Effector CD4-positive, alpha-beta T cell (primary cell): ENCODE measurements at places on chromosomes 5 and 9.

DNA sequence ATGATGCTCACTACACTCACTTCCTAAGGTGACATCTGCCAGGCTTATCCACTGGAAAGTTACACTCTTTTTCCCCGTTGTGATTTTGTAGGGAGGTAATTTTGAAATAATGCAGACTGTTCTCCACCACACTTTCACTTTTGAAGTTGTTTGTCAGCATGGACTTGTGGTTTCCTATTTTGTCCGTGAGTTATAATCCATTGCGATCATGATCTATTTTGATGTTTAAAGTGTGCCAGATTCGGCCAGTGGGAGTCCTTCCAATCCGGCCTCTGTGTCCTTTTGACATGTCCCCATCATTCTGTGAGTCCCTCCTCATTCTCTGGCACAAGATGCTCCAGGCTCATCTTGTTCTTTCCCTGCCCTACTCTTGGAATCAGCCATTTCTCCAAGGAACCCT lies 211.3 kb upstream of the KLF4 start:
- no peak for DNase-seq

DNA sequence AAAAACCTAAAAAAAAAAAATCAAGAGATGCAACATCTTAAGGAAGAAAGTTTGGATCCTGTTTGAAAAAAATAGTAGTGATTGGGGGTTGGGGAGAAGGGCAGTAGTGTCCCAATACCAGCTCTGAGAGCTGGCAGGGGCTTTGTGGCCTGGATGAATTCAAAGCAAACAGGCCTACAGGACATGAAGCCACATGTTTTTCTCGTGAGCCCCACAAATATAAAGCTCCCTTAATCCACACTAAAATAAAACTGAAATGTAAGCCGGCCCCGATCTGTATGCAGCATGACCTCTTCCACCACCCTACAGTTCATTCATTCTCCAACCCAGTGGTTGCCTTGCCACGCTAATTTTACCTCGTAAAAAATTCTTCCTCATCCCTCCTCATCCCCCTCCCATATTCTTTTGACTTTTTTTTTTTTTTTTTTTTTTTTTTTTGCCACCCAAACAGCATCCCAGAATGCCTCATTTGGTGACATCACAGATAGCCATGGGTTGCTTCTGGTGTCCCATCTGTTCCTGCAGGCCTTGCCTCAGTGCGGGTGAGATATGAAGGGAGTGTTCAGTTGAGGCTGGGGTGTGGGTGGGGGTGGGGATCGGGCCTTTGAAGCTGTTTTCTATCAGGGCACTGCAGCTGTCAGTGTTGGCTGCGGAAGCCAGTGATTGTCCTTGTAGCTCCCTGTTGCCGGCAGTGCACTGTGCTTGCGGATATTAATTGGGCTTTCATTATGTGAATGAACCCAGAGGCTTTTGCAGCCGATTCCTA lies 81.6 kb upstream of the NFIB start:
- no peak for DNase-seq

- DNase-seq, result no peak
These were observed 433.5 kb upstream of the POU5F2 start for GRCh38 chr5:94174748-94175411.

- no peak for DNase-seq
These were observed 139.8 kb downstream of the NUDT12 start for GRCh38 chr5:103422756-103423155.

DNA sequence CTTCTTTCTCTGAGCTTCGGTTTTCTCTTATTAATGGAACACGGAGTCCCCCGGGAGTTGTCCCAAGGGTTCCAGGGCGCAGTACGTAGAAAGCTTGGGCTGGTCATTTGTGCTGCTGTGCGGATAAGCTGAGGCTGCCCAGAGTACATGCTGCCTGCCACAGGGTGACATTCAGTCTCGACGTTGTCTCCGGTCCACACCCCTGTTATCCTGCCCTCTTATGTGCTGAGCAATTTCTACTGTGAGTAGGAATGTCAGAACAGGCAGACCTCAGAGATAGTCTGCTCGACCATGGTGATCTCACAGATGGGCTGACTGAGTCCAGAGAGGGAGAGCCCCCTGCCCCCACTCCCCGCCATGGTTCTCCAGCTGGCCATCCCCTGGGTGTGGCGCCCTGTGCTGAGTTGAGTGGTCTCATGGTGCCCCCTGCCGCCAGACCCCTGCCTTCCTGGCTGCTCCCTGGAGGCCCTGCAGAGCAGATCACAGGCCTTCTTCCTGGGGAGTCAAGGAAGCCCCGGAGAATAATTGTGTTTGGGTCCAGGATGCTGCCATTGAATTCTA lies 124.0 kb downstream of the RGS3 start:
- DNase-seq, result no peak

DNA sequence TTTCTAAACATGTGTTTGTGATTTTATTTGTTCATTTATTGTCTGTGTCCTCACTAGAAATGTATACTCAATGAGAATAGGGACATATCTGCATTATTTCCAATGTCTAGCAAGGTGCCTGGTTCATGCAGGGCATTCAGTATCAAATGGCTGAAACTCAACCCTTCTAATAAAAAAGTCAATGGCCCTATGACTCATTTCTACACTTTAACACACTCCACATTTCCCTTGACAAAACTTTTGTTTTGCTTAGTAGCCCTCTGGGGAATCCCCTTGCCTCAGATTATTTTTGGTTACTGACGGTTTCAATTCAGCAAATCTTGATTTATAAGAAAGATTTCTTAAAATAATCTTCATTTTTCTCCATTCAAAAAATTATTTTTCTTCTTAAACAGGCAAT lies 206.0 kb upstream of the DMRTA1 start:
- no peak for DNase-seq

- no peak for DNase-seq
These were observed 11.0 kb upstream of the ABL1 start for GRCh38 chr9:130824079-130824478.

DNA sequence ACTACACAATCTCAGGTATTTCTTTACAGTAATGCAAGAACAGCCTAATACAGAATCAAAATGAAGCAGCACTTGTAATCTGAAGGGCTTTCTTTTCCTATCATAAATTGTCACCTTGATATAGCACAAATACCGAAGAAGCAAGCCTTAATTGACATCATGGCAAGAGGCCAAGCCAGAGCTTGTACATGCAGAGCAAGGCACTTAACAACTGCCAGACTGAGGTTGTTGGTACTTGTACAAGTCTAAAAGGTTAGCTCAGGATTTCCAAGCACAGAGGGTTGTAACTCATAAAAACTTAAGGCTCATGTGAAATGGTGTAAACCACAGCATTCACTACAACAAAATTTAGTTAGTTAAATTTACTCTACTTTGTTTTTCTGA lies 158.8 kb upstream of the SPEF2 start:
- no peak for DNase-seq

GRCh38 chr5:113039934-113040285 lies 63.3 kb downstream of the DCP2 start:
- no peak for DNase-seq

GRCh38 chr9:113907282-113907681 lies 31.2 kb downstream of the ZNF618 start:
- no peak for DNase-seq

DNA sequence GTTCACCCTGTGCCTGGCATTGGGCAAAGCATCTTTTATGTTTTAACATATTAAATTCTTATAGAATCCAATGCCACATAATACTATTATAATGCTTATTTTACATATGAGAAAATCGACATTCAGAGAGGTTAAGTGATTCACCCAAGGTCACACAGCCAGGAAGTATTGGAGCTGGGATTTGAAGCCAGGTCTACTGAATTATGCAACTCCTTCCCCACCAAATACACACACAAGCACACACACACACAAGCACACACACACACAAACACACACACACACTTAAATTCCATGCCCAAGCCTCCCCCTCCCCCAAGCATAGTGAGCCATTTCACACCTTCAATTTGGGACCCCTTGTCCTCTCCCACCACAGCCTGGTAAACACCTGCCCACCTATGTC lies 37.4 kb downstream of the UBE2QL1 start:
- no peak for DNase-seq

- no peak for DNase-seq
These were observed 73.6 kb upstream of the ALDH1B1 start for GRCh38 chr9:38318759-38319495.

- DNase-seq, result no peak
These were observed 102.3 kb downstream of the ATP10B start for GRCh38 chr5:160749682-160750081.

- DNase-seq, result no peak
These were observed 1.7 kb upstream of the PTPN3 start for GRCh38 chr9:109499631-109500410.

- no peak for DNase-seq
These were observed 913.4 kb upstream of the ACO1 start for GRCh38 chr9:31471010-31471409.

- no peak for DNase-seq
These were observed 55.2 kb upstream of the TMEM252 start for GRCh38 chr9:68595868-68596267.

- DNase-seq, result no peak
These were observed 8.2 kb upstream of the PAIP1 start for GRCh38 chr5:43565043-43565442.

DNA sequence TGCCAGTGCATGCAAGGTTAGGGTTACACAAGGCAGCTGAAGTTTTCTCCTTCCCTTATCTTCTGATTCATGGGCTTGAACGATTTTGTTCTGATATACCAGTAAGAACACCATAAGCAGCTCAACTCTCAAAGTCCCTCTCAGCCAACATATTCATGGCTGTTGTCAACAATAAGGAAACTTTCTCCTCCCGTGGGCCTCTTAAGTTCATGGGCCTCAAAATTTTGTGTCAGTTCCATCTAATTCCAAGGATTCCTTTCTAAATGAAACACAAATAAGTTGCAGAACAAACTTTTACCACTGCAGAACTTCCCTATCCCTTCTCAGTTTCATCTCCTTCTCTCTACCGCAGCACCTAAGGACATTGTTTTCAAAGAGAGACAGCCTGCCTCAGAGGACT lies 23.6 kb upstream of the CAST start:
- no peak for DNase-seq

DNA sequence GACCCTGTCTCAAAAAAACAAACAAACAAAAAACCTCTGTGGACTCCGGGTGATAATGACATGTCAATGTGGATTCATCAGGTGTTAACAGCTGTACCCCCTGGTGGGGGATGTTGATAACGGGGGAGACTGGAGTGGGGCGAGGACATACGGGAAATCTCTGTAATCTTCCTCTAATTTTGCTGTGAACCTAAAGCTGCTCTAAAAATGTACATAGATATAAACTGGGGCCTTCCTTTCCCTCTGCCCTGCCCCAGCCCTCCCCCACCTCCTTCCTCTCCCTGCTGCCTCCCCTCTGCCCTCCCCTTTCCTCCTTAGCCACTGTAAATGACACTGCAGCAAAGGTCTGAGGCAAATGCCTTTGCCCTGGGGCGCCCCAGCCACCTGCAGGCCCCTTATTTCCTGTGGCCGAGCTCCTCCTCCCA lies 1.4 kb upstream of the CEL start:
- no peak for DNase-seq

- DNase-seq, result no peak
These were observed 15.3 kb downstream of the ASPN start for GRCh38 chr9:92467041-92467440.

DNA sequence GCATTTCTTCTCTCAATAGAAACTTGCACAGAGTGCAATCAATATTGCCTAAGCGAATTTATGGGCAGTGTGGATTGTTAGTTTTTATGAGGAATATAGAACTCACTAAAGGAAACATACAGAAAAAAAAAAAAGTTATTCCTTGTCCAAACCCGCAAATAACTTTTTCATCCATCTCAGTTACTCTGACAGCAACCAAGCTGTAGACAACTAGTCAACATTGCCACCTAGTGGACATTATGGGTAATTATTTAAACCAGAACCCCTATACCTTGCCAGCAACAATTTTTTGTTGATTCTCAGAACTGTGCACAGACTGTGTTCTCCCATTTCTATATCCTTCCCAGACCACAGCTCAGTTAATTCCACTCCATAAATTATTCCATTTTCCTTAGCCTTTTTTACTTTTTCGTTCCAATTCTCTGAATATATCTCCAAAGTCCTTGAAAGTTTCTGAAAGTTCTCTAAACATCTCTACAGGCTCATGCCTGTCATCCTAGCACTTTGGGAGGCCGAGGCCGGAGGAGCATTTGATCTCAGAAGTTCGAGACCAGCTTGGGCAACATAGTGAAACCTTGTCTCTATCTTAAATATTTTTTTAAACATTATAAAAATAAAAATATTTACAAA lies 2.6 kb upstream of the AFAP1L1 start:
- no peak for DNase-seq

DNA sequence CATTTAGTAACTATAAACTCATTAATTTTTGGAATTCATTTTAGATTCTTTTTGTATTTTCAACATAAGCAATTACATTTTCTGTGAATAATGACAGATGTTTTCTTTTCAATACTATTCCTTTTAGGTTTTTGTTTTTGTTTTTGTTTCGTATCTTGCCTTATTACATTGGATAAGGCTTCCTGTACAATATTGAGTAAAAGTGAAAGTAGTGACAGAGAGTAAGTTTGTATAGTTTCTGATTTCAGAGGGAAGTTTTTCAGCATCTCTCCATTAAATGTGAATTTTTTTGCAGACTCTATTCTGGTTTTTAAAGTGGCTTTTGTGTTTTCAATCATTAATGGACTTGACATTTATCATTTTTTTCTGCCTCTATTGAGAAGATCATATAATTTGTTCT lies 12.8 kb upstream of the CAMK4 start:
- no peak for DNase-seq

GRCh38 chr9:78882481-78882880 lies 585.6 kb downstream of the PSAT1 start:
- DNase-seq, result no peak

GRCh38 chr5:60671899-60672692 lies 27.9 kb downstream of the DEPDC1B start:
- DNase-seq, result no peak

DNA sequence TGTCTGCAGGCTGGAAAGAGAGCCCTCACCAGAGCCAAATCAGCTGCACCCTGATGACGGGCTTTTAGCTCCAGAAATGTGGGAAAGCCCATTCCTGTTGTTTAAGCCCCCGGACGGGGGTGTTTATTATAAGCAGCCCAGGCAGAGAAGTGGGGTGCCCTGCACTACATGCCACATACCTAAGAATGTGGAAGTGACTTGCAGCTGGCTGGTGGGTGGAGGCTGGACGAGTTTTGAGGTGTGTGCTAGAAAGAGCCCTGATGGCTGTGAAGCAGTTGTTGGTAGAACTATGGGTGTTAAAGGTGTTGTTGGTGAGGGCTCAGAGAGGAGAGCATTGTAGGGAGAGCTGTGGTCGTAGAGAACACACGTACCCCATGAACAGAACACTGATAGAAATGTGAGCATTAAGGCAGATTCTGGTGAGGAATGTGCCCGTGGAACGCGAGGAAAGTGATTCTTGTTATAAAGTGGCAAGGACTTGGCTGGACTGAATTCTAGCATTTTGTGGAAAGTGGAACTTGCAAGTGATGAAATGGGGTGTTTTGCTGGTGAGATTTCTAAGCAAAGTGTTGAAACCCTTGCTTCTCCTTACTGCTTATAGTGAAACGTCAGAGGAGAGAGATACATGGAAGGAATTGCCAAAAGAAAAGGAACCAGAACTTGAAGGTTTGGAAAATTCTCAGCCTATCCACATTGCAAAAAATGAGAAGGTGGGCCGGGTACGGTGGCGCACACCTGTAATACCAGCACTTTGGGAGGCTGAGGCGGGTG lies 38.9 kb downstream of the AHRR start:
- DNase-seq, result no peak
